Right cardiac atrium (tissue), 5 donors: ENCODE measurements at places on chromosomes 1 and 21. TPM values are rescaled to one million over a fixed set of nuclear protein-coding genes. Genes with fewer than 3 reads are reported as not detected.

The IGSF5 gene
- total RNA-seq: 8.4 TPM

The MPZ gene
- 10.2 TPM for total RNA-seq

The ZNF695 gene
- not detected for total RNA-seq

The RNF223 gene
- total RNA-seq: not detected

The NBPF8 gene
- 1.9 TPM for total RNA-seq
